ENCODE measurements at places on chromosomes 2 and 18.

DNA sequence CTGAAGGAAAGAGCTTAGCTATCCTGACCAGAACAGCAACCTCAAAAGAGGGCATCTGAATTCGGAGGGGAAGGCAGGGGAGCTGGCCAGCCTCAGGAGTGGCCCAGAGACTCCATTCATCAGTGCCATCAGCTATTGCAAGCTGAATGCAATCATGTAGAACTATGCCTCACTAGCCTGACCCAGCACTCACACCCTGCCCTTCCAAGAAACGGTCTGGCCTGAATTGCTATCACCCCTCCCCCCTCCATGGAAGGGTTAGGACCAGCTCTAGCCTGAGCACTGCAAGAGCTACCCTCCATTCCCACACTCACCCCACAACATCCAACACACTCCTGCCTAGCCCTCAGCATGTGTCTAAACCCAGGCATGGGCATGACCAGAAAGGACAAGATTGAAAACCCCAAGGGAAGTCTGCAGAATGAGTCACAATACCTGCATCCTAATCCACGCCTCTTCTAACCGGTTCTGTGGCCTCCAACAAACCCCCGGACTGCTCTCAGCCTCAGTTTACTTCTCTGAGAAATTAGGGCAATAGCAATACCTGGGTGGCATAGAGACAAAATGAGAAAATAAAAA is 120.3 kb downstream of the BCL11A start:
- no peak for DNase-seq

DNA sequence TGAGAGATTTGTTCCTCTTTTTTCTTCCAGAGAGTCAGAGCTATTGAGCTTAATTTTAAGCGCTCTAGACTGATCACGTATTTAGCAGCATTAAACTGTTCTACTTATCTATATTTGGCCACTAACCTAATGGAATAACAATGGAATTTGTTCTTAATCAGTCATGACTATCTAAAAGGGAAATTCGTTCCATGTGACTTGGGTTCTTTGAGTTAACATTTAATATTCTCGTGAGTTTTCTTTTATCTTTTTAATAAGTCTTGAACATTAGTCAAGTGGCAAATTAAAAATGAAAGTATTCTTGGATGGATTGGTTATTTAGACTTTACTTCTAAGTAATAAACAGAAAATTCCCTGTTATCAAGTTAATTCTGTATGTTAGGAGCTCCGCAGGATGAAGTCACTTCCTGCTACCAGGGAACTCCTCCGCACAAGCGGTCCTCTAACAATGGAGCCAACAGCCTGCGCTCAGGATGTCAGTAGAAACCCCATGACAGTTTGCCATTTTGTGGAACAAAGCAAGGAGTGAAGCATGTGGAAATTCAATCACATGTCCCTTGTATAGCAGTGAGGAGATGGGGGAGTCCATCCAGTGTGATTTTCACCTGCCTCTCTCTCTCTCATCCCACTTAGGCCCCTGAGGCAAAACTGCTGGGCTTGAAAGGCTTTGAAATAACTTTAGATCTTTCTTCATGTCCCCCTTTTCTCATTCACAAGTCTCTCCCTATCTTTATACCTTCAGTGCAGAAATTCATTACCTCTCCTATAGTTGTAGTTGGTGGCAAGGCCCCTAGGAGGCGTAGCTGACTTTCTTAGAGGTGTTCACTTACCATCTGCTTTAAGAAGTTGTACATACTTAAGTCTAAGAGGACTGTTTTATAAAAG is 138.1 kb downstream of the WDR7 start:
- DNase-seq, result no peak

DNA sequence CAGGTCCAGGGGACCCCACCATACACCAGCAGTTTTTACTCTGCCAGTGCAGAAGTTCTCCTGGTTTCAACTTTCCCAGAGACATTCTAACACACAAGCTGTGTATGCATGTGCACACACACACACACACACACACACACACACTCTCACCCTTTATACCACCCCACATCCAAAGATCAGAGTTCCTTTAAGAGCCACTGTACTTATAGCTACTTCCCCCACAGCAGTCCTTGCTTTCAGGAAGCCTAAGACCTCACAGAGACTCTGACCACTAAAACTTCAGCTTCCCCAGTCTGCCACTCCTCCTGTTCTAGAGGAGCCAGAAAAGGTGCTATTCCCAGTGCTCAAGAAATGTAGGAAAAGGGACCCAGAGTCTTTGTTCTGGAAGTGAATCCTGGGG is 107.8 kb downstream of the ZNF521 start:
- no peak for DNase-seq

GRCh38 chr2:75494137-75494769 is 66.5 kb downstream of the EVA1A start:
- DNase-seq, result no peak

GRCh38 chr18:9861933-9862332 is 23.8 kb upstream of the TXNDC2 start:
- DNase-seq, result no peak

- DNase-seq, result no peak
Observed at GRCh38 chr18:14100503-14101286, 31.5 kb downstream of the ZNF519 start.

- DNase-seq, result no peak
Observed at GRCh38 chr18:48009116-48009745, 78.8 kb upstream of the SMAD2 start.

GRCh38 chr2:221389904-221390303 is 182.2 kb downstream of the EPHA4 start:
- no peak for DNase-seq

DNA sequence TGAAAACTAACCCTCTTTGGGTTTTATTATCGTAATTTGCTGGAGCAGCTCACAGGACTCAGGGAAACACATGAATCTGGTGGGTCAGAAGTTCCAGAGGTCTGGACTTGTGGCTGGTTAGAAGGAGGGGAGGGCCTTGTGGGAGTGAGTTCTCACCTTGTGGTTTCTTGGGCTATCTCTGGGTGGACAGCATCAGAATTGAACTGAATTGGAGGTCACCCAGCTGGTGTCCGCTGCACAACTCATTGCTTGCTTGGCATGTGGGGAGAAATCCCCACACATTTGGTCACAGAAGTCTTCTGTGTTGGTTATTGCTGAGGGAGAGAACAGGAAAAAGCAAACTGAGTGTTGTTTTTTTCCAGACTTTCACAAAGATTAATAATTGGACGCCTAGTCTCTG is 27.5 kb downstream of the ZNF892 start:
- no peak for DNase-seq

DNA sequence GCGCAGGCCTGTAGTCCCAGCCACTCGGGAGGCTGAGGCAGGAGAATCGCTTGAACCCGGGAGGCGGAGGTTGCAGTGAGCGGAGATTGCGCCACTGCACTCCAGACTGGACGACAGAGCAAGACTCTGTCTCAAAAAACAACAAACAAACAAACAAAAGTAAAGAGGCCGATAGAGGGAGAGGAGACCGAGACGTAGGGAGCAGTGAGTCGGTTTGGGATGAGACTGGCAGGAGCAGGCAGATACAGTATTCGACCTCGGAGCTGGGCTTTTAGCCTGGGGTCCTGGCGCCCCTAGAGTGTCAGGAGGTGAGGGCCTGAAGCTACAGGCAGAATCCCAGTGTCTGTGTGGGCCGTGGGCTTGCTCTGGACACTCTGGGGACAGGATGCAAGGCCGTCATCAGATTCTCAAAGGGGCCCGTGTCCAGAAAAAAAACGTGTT is 51.2 kb downstream of the SLC4A1AP start:
- DNase-seq, result no peak

DNA sequence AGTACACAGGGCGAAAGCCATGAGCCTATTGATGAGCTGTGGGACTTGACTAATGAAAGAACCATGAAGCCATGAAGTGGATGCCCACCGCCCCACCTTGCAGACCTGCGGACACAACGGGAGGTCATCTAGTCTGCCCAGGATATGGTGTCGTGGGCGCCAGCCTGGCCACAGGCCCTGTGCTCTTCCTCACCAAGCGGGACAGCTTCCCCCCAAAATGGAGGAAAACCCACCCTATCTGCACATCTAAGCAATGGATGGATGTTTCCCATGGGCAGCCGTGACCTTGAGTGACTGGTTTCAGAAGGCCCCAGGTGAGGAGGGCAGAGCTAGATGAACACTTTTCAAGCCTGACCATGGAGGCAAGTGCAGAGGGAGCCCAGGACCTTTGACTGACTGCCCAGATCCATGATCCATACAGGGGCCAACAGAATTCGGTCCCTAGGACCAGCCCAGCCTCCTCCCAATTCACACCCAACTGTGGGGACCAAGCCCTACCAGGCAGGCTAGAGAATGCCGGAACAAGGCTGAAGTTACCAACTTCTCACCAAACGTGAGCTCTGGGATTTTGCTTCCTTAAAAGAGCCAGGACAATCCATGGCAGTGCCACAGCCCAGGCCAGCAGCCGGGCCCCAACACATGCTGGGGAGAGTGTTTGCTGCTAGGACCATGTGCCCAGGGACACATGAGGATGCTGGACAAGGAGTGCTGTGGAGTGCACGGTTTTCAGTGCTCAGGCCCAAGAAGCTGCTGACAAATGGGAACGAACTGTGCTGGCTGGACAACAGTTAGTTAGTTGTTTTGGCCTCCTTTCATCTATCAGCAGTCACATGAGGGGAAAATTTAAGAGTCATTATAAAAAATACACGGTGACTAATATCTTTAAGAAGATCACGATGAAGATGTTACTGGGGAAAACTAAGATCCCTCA is 249.4 kb downstream of the HDAC4 start:
- DNase-seq, result no peak

DNA sequence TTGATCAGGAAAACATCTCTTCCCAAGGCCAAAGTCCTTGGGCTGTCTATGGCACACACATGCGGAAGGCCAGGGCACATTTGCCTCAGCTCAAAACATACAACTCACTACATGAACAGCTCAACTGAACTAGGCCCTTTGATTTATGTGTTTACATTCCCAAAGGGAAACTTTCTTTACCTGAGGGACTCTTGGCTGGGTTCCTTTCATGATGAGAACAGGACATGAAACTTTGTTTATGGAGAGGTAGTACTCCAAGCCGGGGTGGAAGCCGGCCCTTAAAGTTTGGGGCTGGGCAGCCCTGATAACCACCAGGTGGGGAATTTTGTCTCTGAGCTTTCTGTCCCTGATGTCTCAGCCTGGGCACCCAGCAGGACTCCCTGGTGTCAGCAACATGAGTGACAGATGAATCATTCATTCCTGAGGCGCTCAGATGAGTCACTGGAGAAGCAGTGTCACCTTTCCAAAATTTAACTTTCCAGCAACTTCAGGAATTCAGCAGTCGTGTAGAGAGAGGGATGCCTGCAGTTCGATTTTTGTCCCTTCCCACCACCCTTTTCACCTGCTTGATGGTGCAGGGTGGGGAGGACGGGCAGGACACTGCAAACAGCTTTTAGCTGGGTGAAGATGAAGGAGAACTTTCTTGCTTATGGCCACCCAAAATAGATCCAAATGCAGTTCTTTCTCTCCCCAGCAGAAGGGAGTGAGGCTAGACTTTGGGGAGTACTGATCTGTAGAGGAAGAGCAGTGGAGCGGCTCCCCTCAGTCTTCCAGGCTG is 331.6 kb downstream of the DYSF start:
- DNase-seq, result no peak

- DNase-seq, result no peak
Observed at GRCh38 chr18:9594823-9595596, 19.3 kb downstream of the PPP4R1 start.

GRCh38 chr2:54599326-54599710 is 124.1 kb upstream of the EML6 start:
- DNase-seq, result no peak

GRCh38 chr2:148023861-148024260 is 3.0 kb downstream of the MBD5 start:
- DNase-seq, result no peak

DNA sequence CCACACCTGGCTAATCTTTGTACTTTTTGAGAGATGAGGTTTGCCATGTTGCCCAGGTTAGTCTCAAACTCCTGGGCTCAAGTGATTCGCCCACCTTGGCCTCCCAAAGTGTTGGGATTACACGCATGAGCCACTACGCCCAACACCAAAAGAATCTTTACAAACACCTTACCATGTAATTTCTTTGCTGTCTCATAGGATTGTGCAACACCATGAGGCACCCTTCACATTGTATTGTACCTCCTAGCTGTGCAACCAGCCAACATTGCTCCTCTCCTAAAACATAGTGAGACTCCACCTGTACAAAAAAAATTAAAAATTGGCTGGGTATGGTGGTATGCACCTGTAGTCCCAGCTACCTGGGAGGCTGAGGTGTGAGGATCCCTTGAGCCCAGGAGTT is 3.1 kb upstream of the MFSD6 start:
- no peak for DNase-seq

- DNase-seq, result no peak
Observed at GRCh38 chr2:221649051-221649775, 77.1 kb upstream of the EPHA4 start.

DNA sequence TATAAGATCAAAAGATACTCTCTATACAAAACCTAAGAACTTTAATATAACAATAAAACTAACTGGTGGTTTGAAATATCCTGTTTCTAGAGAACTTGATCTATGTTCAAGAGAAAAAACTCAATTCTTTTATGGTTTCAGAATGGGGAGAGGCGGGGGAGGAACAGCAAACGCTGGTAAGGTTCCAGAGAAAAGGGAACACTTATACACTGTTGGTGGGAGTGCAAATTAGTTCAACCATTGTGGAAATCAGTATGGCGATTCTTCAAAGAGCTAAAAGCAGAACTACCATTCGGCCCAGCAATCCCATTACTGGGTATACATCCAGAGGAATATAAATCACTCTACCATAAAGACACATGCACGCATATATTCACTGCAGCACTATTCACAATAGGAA is 17.2 kb downstream of the FAM98A start:
- no peak for DNase-seq

GRCh38 chr18:11581286-11581685 is 28.1 kb upstream of the SLC35G4 start:
- no peak for DNase-seq

- DNase-seq, result no peak
Observed at GRCh38 chr18:76484749-76485387, 10.2 kb downstream of the ZNF516 start.

GRCh38 chr2:226137201-226137811 is 662.3 kb downstream of the IRS1 start:
- no peak for DNase-seq

DNA sequence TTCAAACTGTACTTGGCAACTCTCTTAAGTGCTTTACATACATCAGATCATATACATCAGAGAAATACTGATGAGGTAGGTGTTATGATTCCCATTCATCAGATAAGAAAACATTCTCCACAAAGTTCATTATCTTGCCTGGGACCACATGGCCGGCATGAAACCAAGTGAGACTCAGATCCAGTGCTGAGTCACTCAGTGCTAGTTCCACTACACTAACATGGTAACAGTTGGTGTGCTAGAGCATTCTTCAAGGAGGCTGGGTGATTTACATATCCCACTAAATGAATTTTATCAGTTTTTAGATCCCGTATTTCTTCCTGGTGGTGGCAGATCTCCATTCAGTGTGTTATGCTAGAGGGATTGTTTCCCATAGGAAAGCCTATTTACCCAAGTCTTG is 772.0 kb downstream of the CNTNAP5 start:
- no peak for DNase-seq

GRCh38 chr2:1736997-1737480 is 7.3 kb downstream of the PXDN start:
- no peak for DNase-seq

GRCh38 chr2:216279459-216279858 is 92.8 kb downstream of the MARCHF4 start:
- no peak for DNase-seq
